ENCODE measurements at places on chromosomes 13 and 19.

DNA sequence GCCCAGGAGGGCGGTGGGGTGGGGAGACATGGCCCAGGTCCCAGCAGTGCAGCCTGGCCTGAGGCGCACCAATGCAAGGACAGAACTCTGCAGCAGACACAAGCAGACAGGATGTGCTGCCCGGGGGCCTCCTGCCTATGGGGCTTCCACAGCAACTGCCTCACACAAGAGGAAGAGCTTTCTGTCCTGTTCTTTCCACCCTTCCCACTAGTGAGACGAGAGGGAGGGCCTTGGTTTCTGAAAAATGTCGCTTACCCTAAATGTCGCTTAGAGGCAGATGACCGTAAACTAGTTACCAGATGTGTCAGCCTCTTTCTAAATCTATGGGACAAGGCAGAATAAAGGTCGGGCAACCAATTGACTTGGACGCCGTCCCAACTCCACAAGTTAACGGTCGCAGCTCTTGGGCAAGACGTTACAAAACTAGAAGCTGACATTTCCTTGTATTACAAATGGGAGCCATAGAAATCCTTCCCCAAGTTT is at the start of gene LAIR1:
TSS of gene LAIR1 (minus strand) at position 157 of the 483 bp plus-strand sequence. CDS start at position 30, 127 bp downstream.
- DNase-seq: no peak

DNA sequence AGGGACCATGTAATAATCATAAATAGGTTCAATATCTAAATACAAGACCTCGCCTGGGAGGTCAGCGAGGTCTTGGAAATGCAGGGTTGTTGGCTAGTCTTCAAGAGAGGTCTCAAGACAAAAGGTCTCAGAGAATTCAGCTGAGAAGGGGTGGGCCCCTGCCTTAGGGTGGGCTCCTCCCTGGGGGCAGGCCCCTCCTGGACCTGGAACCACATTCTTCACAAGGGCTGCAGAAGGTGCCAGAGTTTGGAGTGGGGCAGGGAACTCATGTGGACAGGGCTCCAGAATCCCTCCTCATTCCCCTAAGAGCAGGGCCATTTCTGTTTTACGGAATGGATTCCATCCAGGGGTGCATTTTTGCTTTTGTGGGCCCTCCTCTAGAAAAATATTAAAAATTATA is 10.2 kb downstream of the CEACAM18 start:
- no peak for DNase-seq

GRCh38 chr13:68009546-68009945 is 779.4 kb upstream of the PCDH9 start:
- DNase-seq: no peak

GRCh38 chr19:884420-885211 is 8.4 kb downstream of the MED16 start:
- DNase-seq: no peak

DNA sequence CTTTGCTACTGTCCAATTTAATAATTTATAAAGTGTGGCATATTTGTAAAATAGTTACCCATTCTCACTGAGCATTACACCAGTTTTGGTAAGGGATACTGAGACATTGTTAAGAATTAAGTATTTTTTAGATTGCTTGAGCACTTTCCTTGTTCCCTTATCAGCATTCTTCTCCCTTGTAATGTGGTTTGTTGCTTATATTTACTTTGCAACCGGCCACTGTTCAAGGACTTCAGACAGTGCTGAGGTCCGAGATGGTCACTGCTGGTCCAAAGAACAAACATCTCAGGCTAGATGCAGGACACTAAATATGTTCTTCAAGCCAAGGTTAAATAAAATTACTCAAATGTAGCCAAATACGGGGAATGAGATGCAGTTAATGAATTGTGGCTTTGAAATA is 161.4 kb downstream of the TM9SF2 start:
- no peak for DNase-seq

DNA sequence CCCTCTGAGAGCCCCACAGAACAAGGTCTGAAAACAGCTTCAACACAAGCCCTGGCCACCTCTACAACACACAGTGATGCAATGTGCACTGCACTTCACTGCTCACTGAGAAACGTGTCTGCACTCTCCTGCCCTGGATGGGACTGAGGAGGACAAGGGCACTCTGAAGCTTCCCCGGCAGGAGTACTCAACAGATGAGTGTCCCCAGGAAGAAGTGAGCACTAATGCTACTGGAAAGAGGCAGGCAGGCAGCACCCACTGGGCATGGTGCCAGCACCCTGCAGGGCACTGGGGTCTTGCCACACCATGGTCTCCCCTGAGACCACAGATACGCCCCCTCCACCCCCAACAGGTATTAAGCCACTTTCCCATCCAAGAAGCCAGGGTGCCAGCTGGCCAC is 17.7 kb upstream of the SLC35E1 start:
- DNase-seq: no peak

GRCh38 chr19:2274931-2275535 is 6.9 kb downstream of the PEAK3 start:
- DNase-seq: no peak

DNA sequence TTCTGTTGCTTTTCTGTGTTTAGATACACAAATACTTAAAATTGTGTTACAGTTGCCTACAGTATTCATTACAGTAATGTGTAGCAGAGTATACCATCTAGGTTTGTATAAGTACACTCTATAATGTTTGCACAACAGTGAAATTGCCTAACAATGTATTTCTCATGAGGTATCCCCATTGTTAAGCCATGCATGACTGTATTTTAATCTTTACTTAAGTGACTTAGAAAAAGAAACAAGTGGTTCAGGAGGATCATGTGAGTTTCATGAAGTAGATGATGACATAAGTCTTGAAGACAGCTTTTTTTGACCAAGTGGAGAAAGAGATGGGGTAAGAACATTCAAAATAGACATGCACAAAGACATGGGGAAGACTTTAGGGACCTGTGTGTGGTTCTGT is 8.4 kb upstream of the KCTD4 start:
- DNase-seq: no peak

GRCh38 chr13:34044041-34044440 is 226.1 kb downstream of the RFC3 start:
- no peak for DNase-seq

DNA sequence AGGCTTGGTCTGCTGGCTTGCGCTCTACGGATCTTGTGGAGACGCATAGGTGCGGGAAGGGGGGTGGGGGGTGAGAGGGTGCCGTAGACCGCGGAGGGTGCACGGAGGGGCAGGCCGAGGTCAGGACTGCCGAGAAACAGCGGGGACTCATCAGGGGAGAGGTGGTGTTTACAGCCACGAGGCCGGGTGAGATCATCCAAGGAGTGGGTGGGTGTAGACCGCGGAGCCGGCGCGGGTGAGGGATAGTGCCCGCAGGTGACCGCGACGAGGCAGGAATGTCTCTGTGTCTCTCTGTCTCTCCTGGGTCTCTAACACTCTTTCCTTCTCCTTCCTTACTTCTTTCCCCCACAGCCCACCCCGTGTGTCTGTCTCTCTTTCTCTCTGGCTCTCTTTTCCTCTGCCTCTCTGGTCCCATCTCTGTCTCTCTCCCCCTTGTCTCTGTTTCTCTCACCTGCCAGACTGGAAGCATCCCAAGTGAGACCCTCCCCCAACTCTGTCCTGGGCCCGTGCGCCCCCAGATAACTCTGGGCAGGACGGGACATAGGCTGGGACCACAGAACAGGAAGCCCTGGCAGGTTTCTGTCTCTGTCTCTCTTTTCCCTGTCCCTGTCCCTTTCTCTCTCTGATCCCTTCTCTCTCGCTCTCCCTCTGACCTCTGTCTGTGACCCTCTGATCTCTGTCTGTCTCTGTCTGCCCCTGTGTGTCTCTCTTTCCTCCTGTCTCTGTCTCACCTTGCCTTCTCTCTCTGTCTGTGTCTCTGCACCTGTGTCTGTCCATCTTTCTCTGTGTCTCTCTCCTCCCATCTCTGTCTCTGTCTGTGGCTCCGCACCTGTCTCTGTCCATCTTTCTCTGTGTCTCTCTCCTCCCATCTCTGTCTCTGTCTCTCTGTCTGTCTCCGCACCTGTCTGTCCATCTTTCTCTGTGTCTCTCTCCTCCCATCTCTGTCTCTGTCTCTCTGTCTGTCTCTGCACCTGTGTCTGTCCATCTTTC is 1.8 kb upstream of the KLK4 start:
- DNase-seq: no peak

GRCh38 chr19:47470447-47471195 is 1.1 kb downstream of the SLC8A2 start:
- DNase-seq: no peak

- DNase-seq: no peak
Measured at GRCh38 chr13:111977179-111977506, 89.8 kb upstream of the SOX1 start.

DNA sequence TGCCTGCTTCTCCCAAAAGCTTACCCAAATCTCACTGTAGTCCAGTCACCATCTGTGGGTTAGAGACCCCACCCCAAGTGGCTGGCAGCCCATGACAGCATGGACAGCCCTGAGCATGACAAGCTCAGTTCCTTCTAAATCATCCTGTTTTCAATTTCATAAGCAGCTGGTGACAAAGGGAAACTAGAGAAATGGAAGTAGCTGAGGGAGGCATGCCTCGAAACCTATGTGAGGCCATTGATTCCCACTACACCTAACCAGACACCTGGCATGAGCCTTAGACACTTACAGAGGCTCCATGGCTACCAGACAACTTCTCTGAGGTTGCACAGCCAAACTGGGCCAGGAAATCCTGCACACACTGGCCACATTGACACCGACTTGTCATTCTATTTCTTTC is 56.2 kb downstream of the ABCC4 start:
- DNase-seq: no peak

DNA sequence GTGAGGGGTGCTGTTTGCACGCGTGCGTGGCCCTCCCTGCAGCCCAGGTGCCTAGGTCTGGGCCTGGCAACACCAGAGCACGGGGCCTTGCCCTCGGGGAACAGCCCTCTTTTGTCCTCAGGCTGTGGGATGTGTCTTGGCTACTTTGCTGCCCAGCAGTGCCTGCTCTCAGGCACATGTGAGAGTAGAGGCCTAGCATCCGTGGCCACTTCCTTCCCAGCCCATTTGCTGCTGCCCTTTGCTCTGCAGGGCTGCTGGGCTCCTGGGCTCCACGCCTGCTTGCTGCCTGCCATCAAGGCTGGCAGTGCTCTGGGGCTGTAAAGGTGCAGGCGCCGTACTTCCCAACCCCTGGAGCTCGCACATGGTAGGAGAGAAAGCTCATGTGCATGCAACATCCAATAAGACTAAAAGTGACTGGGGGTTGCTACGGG is 46.6 kb downstream of the CAPN12 start:
- no peak for DNase-seq

GRCh38 chr13:109719962-109720646 is 66.3 kb downstream of the IRS2 start:
- DNase-seq: no peak

All from hematopoietic multipotent progenitor cell (in vitro differentiated cells).